Muscle of back (tissue), 13 donors: ENCODE measurements at places on chromosomes 13 and 19.

DNA sequence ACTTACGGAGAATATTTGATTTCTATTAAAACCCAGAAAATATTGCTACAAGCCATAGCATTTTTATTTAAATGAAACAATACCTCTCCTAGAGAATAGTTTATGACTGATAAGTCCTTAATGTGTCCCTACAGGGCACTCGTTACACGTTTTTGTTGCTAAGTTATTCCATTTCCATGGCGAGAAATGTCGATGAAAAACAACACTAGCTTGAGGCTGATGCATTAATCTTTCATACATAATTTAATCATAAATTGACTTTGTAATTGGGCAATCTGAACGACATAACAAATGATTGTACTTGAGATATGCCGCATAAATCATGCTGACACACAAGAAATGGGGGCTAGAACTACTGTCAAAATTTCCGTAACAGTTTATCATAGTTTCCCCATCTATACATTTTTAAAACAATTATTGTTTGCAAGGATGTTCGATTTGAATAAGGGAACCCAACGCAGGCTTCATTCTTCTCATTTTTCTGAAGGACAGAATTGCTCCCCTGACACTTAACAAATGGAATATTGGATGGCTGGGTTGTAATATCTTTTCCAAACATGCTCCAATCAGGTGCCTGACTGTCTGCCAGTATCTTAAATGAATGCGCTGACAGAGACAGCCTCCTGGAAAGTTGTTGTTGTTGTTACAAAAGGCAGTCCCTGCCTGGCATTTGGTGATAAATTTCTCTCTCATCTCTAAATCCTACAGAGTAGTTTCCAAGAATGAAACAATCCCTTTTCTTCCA, 61.9 kb downstream of the FLT1 start:
- DNase-seq, result peak; percentile 55

DNA sequence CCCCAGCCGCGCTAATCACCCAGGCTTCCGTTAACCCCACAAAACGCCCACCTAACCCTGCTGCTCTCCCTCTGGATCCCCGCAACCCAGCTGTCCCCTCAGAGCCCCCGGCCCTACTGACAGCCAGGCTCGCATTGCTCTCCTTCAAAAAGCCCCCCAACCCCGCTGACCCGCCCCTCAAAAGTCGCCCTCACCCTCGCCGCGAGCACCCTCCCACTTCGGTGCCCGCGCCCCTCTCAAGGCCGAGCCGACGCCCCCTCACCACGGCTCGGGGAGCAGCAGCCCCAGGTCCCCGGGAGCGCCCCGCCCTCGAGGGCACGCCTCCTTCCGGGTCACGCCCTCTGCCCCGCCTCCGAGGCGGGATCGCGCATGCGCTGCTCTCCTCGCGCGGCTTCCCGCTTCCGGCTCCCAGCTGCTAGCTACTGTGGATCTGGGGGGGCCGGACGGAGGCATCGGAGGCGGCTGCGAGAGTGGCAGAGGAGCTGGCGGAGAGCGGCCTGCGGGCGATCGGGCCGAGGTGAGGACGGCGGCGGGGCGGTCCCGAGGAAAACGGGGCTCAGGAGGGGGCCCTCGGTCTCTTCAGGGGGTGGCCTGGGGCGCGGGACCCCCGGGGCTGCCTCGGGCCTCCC, 46.1 kb downstream of the ARHGEF18 start:
- peak; percentile 96 for DNase-seq

- DNase-seq, result no peak
These were observed 231.7 kb downstream of the FOXO1 start for GRCh38 chr13:40434516-40435397.

DNA sequence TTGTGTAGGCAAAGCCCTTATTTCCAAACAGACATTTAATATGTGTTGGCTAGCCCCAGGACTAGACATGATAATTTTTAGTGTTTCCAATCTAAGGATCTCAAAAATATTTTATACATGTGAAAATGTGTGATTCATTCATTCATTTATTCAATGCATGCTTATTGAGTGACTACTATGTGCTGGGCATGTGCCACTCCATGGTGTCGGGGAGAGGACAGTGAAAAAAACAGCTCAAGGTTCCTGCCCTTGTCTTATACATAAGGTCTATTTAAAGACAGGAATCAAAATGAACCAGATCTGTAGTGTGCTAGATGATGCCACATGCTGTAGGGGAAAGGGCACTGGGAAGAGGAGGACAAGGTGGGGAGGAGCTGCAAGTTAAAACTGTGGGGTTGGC, 36.5 kb downstream of the GJA3 start:
- DNase-seq, result no peak

DNA sequence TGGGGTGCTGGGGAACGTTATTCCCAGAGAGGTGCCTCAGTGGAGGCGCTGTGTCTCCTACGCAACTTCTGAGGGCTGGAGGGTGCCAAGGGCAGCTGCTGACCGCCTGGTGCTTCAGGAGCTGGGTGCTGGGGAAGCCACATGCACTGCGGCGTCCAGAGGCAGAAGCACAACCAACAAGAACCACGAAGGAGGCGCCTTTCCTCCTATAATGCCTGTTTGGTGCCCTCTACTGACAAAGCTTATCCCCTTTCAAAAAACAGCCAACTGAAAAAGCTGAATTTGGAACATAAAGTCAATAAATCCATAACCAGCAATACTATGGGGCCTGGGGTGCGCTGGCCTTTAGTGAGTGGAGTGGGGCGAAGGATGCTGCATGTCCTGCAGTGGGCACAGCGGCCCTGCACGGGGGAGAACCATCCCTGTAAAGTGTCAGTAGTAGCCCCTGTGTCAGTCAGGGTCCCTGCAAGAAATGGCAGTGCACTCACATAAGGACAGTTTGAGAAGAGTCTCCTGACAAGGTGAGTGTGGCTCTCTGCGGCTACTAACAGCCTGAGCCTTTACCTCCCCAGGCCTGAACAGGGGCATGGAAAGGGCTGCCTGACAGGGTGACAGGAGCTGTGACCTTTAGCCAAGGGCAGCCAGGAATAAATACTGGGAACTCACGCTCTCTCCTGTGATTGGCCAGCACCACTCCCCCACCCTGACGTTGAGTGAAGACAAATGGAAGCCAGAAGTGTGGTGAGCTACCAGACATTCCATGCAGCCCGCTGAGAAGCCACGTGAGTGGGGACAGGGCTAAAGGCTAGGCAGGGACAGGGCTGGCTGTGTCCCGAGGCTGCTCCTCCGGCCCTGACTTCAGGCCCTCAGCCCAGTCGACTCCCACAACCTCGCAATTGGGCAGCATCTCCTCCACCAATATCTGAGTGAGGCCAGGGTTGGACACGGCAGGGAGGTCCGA, 4.5 kb upstream of the B3GNT8 start:
- DNase-seq, result no peak

GRCh38 chr19:42596391-42597072, 1.8 kb upstream of the CEACAM8 start:
- peak; percentile 22 for DNase-seq

GRCh38 chr13:50428183-50428877, 413.1 kb downstream of the KCNRG start:
- no peak for DNase-seq

- no peak for DNase-seq
These were observed 3.7 kb downstream of the JUNB start for GRCh38 chr19:12794971-12795381.
